ENCODE measurements at places on chromosomes 5 and 9.
A peak's percentile ranks its signal among the peaks of the same experiment; 100 is the strongest.

GRCh38 chr5:177487975-177488374 lies 9.4 kb downstream of the PDLIM7 start:
- no peak for DNase-seq

DNA sequence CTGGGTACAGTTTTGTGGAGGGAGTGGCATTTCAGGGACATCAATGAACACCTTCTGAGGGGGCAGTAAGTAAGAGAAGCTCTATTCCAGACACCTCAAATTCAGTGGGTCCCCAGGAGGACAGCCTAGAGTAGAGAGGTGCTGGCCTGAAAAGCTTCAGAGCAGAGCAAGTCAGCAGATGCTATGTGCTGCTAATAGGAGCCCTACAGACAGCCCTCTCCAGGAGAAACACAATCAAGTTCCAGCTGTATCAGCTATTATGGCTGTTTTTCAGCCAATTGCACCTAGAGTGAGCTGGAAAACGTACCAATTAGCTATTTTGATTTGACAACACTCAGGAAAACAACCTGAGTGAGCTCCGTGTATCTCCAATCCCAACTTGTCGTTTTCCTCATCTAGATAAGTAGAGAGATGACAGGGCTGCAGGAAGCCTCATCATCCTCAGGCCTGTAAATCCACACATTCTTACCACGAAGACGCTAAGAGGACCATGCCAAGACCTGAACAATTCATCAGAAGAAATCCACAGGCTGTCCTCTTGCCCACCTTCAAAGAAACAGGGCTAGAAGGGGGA lies 104.9 kb downstream of the PIK3R1 start:
- DNase-seq, result no peak

DNA sequence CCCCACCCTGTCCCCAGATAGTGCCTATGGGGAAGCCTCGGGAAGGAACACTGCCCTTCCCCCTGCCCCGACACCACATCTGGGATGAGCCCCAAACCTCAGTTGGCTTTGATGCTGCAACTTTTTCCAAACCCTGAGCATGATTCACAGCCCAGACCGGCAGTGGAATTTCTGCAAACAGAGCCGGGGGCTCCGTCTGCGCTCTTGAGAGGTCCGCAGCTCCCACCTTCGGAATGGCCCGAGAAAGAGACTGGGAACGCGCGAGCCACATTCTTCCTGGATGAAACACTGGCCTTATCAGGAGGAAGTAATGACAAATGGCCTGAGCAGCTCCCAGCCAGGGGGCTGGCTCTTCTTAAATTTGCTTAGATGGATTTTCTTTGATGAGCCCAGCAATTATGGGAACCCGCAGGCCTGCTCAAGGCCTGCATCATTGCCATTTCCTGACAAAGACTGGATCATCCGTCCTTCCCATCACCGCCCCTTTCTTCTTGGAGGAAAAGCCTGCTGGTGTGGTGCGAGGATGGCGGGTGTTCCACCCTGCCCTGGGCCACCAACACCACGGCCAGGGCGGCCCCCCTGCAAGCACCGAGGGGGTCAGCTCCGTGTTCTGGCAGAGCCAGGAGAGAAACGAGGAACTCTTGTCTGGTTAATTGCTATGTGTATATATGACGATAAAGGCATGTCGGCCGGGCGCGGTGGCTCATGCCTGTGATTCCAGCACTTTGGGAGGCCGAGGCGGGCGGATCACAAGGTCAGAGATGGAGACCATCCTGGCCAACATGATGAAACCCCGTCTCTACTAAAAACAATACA lies 38.8 kb upstream of the COL5A1 start:
- DNase-seq, result no peak

GRCh38 chr9:88364706-88365105 lies 23.5 kb upstream of the SPIN1 start:
- no peak for DNase-seq

GRCh38 chr5:32501071-32502002 lies 56.8 kb upstream of the ZFR start:
- no peak for DNase-seq

GRCh38 chr9:104280178-104280560 lies 186.1 kb downstream of the SMC2 start:
- no peak for DNase-seq

GRCh38 chr5:96648023-96648422 lies 14.2 kb upstream of the CAST start:
- no peak for DNase-seq

DNA sequence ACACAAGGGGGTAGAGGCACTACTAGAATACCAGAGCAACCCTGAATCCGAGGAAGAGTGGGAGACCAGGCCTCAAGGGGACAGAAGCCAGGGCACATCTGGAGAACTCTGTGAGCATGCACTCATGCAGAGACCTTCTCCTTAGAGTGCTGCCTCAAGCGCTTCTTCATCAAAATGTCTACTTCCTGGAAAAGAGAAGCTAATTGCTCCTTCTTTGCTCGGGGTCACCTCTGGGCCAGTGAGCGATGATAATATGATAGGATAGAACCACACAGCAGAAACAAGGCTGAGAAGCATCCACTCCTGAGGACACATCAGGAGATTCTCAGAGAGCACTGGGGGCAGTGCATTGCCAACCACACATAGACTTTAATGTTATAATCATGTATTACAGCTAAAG lies 23.7 kb upstream of the LMNB1 start:
- DNase-seq, result no peak

DNA sequence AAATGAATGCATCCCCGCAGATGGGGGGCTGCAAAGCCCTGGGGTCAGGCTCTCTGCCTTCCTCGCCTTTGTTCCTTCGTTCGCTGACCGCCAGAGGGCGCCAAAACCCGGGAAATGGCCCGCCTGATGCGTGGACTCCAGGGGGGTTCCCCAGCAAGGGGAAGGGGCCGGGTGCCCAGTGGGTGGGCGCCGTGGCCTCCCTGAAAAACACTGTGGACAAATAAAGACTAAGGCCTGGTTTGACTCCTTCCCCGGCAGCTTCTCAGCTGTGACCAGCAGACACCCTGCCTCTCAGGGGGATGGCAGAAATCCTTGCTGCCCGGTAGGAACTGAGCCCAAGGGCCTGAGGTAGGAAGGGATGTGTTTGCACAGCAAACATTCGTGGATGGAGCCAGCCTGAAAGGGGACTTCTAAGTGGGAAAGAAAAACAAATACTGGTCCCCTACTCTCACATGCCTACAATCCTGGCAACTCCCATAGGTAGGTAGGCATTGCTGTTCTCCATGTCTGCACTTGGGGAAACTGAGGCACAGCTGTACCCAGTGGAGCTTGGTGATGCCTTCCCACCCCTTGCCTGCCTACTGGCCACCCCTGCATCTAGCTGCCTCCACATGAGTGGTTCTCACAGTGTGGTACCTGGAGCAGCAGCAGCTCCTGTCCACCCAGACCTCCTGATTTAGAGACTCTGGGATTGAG lies 57.7 kb downstream of the DUSP1 start:
- DNase-seq, result peak; percentile 77

DNA sequence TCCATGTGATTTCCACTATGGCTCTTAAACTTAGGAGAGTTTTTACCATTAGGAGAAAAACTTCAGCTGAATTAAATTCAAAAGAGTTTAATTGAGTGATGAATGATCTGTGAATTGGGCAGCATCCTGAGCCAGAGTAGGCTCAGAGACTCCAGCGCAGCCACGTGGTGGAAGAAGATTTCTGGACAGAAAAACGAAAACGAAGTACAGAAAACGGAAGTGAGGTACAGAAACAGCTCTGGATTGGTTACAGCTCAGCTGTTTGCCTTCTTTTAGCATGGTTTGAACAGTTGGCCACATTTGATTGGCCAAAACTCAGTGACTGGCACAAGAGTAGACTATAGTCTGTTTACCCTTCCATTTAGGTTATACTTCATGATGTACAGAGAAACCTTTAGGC lies 69.2 kb upstream of the PLPP1 start:
- DNase-seq, result no peak

DNA sequence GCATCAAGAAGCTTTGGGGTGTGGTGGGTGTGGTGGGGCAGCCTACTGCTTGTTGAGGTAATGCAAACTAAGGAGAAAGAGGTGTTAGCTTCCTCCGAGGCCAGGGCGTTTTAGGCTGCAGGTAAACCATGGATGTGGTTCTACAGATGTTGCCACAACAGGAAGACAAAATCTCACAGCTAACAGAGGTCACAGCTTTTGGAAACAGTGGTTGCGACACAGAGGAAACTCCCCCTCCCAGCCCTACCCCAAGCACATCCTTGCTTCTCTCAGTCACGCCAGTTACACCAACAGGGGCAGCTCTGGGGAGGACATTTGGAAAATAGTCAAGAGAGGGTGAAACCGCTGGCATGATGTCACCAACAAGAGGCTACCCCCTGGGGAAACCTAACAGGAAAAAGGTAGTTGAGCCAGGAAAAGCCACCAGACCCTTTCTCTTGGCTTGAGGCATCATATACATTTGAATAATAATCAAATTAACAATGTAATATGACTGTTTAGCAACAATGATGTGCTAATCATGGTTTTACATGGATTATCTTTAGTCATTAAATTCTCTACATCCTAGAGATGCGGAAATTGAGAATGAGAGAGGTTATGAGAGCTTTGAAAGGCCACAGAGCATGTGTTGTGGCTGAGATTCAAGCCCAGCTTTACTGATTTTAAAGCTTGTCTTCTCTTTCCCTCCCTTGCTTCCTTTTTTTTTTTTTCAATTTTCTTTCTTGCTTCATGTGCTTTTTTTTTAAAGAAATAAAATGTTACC lies 82.2 kb upstream of the IL12B start:
- DNase-seq, result peak; percentile 70

DNA sequence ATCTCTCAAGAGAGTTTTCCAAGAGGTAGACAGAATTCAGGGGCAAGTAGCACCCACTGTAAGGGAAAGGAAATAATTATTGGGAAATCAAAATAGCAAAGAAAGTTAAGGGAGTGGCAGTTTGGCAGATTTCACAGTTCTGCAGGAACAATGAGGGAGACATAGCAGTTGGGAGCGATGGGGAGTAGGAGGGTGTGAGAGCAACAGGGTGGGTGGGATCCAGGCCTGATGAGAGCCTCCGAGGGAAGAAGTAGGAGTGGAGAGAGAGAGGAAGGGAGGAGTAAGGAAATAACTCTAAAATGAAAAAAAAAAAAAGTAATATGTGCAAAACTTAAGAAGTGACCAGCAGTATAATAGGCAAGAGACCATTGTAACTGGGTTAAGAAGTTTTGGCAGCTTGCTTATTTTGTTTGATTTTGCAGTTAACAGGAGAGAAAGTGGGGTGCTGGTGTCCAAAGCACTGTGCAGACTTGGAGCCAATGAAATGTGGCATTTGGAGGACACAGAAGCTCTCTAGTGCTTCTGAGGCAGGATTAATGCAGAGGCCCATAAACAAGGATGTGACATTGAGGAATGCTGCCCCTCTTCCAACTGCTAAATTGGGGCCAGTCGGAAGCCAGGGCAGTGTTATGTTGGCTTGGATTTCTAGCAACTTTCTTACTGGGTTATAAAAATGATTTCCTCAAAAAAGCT lies 10.2 kb downstream of the TNFAIP8 start:
- DNase-seq, result no peak

DNA sequence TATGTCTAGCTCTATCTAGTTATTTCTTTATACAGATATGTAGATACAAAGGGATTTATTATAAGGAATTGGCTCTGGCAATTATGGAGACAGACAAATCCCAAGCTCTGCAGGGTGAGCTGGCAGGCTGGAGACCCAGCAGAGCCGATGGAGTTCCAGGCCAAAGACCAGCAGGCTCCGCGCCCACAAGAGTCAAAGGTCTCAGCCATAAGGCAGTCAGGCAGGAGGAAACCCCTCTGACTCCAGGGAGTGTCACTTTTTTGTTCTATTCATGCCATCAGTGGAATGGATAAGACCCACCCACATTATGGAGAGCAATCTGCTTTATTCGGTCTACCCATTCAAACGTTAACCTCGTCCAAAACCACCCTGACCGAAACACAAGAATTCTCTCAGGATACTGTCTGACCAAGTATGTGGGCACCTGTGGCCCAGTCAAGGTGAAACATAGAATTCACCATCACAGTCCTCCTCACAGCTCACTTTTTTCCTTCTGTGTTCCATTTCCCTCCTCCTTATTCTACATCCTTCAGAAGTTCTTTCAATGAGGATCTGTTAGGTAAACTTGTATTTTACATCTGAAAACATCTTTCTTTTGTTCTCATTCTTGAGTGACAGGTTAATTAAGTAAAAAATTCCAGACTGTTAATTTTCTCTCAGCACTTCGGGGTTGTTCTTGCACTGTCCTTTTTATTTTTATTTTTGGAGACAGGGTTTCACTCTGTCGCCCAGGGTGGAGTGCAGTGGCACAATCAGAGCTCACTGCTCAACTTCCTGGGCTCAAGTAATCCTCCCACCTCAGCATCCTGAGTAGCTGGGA lies 21.2 kb downstream of the RNF130 start:
- DNase-seq, result no peak

GRCh38 chr9:97237951-97238889 lies 69.2 kb upstream of the CCDC180 start:
- DNase-seq, result peak; percentile 84

DNA sequence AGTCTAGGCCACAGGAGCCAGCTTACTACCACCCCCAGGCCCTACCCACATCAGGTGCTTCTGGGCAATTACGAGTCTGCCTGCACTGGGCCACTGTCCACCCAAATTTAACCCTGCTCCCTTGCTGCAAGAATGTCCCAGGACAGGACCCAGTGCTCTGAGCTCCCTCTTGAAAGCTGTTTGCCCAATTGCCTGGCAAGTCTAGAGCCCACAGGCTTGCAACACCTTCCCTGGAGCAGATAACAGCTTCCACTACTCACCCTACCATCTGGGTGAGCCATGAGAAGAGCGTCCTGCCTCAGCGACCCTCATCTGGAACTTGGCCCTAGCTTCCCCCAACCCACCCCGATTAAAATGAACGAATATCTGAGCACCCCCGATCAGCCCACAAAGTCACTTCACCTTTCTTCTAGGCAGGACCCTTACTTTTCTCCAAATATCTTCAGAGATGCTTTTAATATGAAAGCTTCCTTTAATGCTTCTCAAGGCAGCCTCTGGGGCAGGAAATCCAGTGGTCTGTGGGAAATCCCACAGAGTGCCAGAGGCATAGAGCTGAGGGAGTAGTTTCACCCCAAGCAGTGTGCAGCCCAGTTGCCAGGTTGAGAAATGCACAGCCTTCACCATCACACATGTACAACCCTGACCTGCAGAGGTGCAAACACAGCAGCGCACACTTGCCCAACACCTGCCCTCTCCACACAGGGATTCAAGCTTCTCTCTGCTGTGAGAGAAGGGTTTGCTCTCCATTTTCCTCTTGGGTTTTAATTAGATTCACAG lies 10.6 kb downstream of the ACSL6 start:
- DNase-seq, result no peak

- DNase-seq, result no peak
These were observed 176.3 kb downstream of the TLE1 start for GRCh38 chr9:81513059-81513458.

DNA sequence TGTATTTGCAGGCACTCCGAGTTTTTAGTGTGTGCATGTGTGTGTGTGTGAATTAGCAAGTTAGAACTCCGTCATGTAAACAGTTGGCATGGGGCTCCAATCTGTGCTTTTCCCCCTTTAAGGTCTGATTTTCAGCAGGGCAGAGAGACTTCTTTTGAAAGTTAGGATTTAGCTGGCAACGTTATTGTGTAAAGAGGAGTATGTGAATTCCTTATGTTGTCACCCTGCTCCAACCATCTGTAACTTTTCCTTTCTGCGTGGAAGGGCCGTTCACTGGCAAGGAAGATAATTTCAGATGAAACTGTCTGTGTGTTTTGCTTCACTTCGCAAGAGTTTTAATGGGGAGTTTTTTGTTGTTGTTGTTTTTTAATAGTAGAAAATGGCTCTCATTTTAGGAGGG lies 332 bp downstream of the SGCD start:
- DNase-seq, result no peak

Data from activated CD4-positive, alpha-beta T cell treated with anti-CD3 and anti-CD28 coated beads for 48 hours (primary cell).